ENCODE measurements at places on chromosomes 1 and 21.
A peak's percentile ranks its signal among the peaks of the same experiment; 100 is the strongest.

DNA sequence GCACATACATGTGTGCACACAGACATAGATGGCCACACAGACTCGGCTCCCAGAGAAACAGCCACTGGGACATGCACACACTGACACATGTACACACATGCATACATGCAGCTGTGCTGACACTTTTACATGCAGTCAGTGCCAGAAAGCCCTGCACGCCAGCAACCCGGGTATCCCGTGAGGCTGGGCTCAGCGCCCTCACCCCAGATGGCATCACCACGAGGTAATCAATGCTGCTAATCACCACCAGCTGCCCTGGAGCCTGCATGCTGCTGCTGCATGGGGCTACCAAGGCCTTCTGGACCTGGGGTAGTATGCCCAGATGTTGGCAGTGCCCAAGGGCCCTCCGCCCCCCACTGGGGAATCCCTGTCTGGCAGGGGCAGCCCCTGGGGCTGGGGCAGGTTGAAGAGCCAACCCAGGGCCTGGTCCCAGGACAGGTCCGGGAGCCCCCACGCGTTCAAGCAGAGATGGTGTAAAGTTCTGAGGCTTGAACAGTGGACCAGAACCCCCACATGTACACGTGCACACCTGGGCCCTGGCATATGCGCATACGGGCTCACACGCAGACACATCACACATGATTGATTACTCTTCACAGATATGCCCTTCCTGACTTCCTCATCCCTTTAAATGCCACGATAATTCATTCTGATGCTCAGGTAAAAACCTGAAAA, 2.7 kb upstream of the COL16A1 start:
- DNase-seq = no peak

- DNase-seq = peak; percentile 17
Measured at GRCh38 chr1:13730751-13731482, 30.9 kb downstream of the PRDM2 start.

DNA sequence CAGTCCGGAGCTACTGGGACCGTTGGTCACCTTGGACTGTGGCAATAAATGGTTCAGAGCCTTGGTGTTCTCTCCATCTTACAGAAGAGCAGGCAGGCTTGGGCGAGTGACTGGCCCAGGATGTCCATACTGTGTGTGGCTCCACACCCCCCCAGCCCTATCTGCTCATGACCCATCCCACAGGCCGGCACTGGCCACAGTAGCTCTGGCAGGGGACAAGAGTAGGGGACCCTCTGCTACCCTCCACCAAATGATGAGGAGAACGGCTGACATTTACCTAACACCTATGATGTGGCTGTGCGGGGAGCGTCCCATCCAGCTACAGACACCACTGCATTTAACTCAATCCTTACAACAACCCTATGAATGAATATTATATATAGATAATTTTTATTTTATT, 13.3 kb downstream of the LDLRAD2 start:
- no peak for DNase-seq

DNA sequence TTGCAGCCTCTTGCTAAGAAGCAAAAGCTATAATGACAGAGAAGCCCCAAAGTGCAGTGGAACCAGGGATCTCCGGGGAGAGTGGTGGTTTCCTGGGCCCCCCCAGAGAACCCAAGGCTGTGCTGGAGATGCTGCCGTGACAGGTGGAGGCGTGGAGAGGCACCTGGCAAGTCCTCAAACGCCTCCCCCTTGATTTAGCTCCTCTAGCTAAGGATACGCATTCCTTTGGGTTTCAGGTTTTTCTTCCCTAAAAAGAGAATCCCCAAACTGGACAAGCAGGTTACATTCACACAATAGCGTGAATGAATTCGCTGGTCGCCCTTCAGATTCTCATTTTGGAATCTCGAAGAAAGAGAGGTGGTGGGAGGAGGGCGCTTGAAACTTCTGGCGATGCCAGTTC, 853 bp upstream of the ATP1A1 start:
- DNase-seq = no peak

DNA sequence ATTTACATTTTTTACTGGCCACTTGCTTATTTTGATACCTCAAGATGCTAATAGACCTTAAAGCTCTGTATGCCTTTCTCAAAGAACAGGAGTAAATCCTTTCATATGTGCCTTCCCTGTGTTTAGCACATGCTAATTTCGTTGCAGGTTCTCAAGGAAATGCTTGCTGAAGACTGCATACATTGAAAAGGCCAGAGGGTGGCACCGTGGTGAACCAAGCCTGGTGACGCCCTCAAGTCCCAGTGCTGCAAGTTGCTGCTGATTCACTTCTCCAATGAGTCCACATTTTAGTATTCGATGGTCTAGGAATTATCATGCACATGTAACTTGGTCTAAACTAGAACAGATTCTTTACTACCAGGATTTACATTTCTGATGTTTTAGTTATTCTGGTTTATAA, 94.1 kb downstream of the CLDN17 start:
- DNase-seq = peak; percentile 70

DNA sequence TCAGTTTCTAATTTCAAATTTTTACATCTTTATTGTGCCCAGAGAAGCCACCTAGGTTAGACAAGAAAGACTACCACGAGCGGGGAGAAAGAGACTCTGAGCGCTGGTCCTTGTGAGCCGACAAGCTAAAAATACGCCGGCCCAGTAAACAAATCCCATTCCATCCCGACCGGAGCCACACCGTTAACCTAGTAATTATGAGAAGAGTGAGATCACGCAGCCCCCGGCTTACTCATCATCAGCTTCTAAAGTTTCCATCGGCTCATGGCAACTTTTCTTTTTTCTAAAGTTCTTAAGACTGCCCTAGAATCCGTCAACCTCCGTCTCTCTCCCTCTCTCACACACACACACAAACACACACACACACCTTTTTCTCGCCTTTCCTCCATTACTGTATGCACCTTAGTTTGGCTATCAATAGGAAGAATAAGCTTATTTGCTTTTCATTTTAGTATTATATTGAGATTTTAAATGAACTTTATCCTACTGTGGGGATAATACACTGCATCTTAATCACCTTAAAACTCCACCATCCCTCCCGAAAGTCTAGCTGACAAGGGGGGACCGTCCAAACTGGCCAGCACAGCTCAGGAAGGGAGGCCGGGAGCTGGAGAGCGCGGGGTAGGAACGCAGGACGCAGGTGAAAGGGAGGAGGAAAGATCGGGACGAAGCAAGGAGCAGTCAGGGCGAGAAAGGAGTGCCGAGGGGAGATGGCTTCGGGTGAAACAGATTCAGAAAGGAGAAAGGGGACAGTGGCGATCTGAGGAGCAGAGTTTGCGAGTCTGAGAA, 728 bp downstream of the OTUD7B start:
- peak; percentile 56 for DNase-seq

DNA sequence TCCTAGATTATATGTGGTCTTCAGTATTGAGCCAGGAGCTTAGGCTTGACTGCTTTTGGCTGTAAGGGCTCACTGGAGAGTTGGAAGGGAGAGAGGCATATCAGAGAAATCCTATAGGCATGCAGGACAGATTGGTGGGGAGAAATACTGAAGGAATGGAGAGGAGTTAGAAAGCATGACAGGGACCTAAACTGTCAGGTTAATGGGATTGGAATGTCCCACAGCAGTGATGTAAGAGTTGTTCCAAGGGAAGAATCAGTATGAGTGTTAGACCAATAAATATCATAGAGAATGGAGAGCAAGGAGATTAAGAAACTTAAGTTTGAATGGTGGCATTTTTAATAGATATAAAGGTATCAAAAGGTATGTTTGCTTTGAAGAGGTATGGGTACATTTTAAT, 39.7 kb downstream of the SLC35A3 start:
- DNase-seq = no peak

- no peak for DNase-seq
Measured at GRCh38 chr21:35929901-35930300, 130.4 kb downstream of the SETD4 start.
